NCI-H2107 (cell line): ENCODE measurements at places on chromosomes 16 and 17.

DNA sequence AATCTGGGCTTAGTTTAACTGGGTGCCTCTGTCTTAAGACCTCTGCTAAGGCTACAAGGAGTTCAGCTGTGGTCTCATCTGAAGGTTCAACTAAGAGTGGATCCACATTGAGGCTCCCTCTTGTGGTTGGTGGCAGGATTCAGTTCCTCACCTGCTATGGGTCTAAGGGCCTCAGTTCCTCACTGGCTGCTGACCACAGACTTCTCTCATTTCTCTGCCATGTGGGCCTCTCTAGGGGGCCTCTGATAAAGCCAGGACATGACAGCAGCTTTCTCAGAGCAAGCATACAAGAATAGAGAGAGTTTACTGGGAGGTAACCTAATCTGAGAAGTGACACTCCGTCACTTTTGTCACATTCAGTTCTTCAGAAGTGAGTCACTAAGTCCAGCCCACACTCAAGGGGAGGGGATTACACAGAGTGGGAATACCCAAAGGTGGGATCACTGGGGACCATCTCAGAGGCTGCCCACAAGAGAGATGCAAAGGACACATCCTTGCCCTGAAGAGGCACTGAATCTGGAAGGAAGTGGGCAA, 19.2 kb upstream of the ABAT start:
- no peak for DNase-seq

DNA sequence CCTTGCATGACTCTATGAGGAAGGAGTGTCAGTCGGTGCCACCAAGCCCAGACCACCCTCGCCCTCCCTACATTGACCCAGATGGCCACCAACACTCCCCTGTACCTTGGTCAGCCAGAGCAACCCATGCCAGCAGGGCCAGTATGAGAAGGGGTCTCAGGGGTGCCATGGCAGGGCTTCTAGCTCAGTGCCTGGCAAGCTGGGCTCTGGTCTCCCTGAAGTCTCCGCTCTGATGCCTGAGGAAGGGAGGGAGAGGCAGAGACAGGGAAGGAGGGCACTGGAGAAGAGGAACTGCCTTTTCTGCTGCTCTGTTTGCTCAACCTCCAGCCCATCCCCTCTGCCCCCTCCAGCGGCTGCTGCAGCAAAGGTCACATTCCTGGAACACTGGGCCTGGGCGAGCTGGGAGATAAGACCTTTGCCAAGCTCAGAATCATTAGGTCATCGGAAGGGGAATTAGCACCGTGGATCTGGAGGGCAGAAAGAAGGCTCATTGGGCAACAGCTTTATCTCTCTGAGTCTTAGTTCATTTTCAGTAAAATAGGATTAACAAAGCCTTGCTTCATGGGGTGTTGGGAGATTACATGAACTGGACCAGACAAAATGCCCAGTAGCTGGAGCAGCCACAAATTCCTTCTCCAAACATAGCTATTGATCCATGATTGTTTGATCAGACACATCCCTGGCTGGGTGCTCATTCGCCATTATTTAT, at the start of gene VTN:
Gene VTN, minus strand, starts transcription at position 273 of the 709 bp plus-strand sequence. Its CDS starts 104 bp downstream, at position 169.
- no peak for DNase-seq

DNA sequence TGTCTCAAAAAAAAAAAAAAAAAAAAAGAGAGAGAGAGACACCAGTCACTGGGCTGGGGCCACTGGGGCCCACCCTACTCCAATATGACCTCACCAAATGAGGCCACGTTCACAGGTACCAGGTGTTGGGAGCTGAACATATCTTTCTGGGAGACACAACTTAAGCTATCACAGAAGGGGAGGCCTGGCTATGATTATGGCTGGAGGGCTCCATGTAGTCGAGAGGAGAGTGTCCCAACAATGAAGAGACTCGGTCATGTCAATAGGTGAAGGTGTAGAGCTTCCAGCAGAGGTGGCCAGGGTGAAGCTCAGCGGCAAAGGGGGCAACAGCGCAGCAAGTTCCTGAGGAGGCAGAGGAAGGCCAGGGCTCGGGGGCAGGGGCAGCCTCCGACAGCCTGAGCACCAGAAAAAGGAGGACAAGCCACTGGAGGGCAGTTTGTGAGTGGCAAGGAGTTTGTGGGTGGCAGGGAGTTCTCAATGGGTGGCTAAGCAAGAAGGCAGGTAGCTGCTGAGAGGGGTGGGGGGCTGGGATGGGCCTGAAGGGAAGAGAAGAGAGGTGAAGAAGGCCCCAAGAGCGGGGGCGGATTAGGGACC, 28.0 kb downstream of the ABCC3 start:
- DNase-seq: no peak

DNA sequence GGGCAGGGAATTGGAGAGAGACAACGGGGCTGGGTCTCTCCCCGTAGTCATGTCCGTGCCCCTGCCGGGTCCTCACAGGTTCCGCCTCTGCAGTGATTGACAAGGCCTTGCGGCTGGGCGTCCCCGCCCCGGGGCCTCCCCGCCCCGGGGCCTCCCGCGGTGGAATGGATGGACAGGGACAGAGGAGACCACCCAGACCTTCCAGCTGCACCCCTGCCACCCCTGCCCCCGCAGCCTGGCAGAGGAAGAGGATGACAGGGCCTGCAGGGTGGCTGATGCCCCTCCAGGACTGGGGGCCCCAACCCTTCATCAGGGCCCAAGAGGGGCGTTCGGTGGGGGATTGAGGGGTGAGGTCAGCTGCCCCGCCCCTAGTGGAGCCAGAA, 216.4 kb upstream of the CIBAR2 start:
- no peak for DNase-seq

GRCh38 chr17:12398441-12399051, 267.1 kb upstream of the MYOCD start:
- no peak for DNase-seq

GRCh38 chr16:10598157-10598556, 17.8 kb upstream of the EMP2 start:
- no peak for DNase-seq

GRCh38 chr16:83110269-83110668, 483.5 kb downstream of the CDH13 start:
- no peak for DNase-seq

GRCh38 chr17:30396612-30397011, 17.9 kb downstream of the CPD start:
- DNase-seq: no peak
